ENCODE measurements at places on chromosomes 5 and 9.

DNA sequence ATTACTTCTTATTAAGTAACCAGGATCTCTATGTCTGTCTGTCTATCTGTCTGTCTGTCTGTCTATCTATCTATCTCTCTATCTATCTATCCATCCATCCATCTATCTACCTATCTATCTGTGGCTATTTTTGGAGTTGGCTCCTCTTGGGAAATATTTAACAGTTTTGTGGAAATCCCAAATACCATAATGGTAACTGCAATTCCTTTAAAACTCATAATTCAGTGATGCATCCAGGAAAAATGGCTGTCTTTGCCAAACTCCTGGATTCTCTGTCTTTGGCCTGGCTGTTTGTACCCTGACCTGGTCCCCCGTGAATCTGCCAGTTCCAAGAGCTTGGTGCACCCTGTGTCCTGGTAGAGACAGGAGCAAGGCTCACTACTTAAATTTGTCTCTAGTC lies 197.0 kb downstream of the PCSK1 start:
- no peak for DNase-seq

DNA sequence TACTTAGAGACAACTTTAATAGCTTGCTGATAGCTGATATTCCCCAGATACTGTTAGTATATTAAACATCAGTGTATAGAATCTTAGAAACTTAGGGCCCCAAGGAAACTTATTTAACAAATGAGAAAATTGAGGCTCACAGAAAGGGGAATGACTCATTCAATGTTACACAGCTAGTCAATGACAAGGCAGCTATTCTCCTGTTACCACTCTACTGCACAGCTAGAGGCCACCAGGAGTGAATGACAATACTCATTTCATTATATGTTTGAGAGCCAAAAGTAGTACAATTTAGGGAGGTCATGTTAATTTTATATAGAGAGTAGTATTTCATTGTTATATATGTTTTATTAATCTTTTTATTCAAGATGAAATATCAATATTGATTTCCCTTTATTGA lies 33.2 kb upstream of the PCDHB1 start:
- no peak for DNase-seq

GRCh38 chr5:139524940-139525585 lies 36.1 kb upstream of the UBE2D2 start:
- DNase-seq = no peak

DNA sequence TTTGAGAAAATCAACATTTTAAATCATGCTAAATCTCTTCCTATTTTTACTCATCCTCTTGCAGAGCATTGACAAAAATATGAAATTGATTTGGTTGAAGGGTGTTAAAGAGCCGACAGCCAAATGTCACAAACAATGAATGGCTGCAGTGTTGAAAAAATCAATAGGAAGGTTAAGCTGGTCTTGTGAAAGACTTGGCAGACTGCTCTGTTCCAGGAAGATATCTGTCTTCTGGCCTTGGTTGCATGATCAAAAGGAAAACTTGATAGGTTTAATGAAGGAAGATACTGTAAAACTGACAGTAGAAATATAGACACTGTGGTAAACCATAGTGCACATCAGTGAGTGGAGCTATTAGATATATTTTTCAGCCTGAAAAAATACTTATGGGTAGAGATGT lies 103.6 kb downstream of the PBX3 start:
- no peak for DNase-seq

DNA sequence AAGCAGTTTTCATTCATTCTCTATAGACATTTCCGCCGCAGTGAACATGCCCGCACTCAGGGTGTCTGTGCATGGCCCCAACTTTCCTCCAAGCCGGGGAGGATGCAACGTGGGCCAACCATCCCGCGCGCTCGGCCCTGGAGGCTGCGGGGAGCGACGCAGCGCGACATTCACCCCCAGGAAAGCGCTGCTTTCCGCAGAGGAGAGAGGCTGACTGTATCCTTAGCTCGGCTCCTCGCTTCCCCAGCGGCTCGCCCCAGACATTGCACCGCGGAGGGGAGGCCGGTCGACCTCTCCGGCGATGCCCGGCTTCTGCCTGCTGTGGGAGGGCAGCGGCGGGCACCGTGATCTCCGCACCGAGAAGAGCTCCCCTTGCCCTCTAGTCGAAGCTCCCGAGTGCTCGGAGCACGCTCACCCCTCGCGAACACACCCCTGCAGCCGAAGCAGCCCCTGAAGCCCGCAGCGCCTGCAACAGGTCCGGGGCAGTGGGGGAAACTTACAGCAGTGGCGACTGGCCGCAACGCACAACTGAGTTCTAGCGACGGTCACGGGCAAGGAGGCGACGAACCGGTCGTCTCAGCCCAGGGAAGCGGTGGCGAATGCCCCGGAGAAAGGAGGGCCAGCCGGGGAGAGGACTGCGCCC lies 600 bp downstream of the ENC1 start:
- DNase-seq = peak; percentile 56

DNA sequence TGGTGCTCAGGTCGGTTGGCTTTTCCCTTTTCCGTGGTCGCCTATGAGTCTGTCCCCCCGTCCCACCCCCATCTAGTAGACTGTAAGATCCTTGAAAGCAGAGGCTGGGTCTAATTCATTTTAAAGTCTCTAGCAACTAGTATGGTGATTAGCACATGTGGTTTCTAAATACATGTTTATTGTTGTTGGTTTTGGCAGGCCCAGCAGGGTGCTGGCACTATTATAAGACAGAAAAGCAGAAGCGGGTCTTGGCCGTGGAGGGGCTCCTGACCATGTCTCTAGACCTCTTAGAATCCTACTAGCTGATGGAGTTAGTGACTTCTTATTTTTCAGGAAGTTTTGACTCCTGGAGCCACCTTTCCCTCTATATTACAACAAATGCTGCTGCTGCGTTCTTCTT lies 61.5 kb upstream of the TNFSF8 start:
- no peak for DNase-seq

DNA sequence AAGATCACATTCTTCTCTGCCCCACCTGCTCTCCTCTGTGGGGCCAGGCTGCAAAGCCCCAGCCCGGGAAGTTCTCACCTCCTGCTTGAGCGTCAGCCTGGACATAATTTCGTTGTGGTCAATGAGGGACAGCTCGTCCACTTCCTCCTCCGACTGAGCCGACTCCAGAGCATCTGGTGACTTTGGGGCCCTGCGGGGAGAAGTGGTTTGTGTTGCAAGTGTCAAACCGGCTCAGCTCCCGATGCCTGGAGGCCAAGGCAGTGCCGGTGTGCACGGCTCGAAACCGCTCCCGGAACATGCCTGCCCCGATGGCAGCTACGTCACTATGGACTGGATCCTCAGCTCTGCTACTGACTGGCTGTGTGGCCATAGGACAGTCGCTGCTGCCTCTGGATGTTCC lies 52.8 kb downstream of the PRRT1B start:
- no peak for DNase-seq

GRCh38 chr5:78503958-78504653 lies 143.7 kb downstream of the SCAMP1 start:
- DNase-seq = no peak

GRCh38 chr5:125530833-125531615 lies 784.6 kb upstream of the ZNF608 start:
- no peak for DNase-seq

GRCh38 chr5:119071561-119071995 lies 691 bp downstream of the DMXL1 start:
- no peak for DNase-seq

GRCh38 chr5:34543687-34544086 lies 112.4 kb upstream of the RAI14 start:
- no peak for DNase-seq

DNA sequence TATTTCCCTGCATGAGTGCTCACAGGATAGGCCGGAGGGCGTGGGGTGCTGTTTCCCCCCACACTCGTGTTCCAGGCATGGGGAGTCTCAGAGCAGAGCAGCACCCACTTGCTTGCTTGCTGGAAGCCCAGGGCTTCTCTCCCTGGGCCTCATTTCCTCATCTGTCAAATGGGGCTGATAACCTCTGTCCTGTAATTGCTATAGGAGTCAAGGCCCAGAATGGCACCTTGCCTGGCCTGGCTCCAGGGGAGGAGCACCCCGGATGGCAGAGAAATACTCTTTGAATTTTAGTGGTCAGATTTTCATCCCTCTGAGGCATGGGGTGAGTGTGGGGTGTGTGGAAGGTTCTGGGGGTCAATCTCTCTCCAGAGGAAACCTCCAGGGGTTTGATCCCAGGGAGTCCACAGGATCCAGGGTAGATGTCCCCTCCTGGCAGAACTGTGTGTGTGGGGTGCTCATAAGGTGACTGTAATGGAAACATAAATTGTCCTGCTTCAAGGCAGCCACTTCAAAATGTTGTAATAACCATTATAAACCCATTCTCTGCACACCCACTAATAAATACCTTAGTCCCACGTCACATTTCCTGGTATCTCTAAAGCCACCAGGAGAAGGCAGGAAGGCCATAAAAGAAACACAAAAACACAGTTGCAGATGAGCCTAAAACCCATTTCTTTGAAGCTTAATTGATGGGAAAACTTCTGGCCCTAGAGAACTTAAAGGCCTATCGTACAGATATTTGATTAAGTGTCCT lies 272.2 kb downstream of the FSTL4 start:
- no peak for DNase-seq

GRCh38 chr5:123133438-123134100 lies 44.5 kb downstream of the PRDM6 start:
- DNase-seq = no peak

- DNase-seq = no peak
Measured at GRCh38 chr9:36551910-36552309, 20.8 kb upstream of the MELK start.

DNA sequence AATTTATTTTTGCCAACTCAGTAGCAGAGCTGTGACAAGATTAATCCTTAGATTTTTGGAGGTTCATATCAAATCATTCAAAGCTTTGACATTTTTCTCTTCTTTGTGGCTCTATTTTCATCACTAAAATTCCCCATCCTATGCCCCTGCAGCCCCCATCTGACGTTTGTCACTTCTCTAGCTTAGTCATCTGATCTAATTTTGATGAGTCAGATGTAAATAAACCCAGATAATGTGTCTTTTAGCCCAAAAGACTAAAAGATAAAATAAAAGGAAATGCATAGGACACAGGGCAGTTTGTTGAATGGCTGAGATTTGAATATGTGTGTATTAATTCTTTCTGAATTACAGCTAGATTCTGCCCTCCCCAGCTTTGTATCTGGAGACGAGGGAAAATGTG lies 897 bp upstream of the HSPB3 start:
- no peak for DNase-seq

All from activated naive CD8-positive, alpha-beta T cell treated with anti-CD3 and anti-CD28 coated beads, Interleukin-2, amount 10 ng/mL, durations not matched to agents 7 days and 5 days (primary cell).